ENCODE measurements at places on chromosomes 4 and X.
A peak's percentile ranks its signal among the peaks of the same experiment; 100 is the strongest.

DNA sequence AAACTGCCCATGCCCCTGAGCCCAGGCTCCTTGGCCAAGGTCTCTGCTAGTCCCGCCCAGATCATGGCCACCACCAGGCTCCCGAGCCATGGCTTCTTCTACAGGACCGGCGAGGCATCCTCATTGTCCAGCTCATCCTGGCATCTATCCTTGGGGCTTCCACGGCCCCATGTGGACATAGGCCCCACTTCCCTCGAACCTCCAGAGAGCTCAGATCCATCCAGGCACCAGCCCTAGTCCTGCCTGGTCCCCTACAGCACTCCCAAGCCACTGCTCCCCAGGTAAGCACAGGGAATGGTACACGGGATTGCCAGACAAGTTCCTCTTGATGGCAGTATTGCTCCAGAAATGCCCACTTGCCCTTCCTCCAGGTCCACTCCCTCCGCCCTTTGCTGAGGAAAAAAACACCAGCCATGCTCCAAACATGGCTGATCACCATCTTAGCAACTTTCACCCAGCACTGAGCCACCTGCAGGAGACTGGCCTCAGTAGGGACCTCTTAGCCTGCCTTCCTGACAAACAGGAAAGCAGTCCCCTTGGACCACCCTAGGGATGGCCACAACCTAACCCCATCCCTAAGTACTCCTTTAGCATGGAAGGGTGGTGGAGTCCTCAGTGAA, 272.1 kb upstream of the AGTR2 start:
- DNase-seq = peak; percentile 45

DNA sequence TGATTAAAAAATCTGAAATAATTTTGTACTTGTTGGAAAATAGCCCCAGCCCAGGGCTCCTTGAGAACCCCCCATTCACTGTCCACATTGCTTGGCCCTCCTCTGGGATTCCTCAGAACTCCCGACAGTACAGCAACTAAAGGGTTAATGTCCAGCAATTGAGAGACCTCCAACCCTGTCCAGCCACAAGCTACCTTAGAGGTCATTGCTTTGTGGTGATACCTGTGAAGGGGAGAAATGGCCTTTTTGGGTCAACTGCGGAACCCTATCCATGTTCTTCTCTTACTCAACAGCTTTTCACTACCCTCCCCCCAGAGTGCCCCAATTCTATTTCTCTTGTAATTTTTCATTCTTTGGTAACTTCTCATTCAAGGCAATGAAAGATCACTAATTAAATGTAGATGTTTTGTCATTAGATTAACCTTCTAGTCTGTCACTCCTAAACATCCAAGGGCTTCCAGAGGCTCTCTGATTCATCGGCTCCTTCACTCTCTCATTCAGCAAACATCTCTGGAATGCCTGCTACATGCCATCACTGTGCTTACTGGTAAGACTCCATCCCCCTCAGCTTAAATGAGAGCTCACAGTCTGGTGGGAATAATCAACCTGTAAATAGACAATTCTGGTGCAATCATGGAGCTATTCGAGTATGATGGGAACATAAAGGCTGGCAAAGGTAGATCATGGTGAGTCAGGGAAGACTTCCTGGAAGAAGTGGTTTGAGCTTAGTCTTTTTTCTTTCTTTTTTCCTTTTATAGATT, 241.4 kb upstream of the PGRMC2 start:
- DNase-seq = no peak

DNA sequence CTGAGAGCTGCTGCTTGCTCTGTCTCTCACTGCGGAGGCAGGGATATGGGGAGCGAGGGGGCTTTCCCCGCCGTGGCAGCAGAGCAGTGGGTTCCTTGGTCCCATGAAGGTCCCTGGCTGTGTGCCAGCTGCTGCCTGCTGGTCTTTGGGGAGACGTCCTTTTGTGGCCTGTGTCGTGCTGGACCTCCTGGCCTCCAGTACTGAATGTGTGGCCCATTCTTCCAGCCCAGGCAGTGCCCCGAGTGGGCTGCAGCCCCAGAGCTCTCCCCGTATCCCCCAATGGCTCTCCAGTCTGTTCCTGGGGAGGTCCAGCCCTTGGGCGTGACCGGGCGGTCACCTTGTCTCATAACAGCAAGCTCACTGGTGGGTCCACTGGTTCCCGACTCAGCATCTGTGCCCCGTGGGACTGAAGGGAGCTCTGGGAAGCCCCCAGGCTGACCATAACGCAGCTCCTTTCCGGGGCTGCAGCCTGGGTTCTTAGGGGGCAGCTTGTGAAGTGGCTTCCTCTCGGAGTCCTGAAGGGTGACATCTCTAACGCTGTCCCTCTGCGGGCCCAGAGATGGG, 115.6 kb downstream of the SMIM20 start:
- DNase-seq = no peak

DNA sequence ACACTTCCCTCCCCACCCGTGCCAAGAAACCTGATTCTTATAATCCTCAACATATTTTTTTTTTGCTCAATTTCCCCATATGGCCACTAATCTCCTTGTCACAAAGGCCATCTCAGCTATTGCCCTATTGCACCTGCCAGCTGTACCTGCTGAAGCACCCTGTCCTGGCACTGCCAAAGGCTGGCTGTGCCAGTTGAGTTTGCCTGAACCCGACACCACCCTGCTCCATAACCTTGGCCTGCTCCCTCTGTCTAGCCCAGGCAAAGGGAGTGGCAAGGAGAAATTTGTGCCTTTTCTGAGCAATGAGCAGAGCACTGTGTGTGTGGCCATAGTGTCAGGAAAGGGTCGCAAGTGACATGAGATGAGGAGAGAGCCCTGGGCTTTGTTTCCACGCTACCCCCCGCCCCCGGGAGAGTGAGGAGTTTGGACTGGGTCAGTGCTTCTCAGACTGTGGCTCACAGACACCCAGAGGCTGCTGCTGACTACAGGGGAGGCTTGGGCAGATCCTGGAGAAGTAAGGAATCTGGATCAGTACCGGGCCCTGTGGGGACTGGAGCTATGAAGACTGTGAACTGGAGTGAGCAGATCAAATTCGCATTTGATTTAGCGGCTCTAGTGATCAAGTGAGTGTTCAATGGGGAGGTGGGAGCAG, 42.2 kb upstream of the HMGB3 start:
- no peak for DNase-seq

- DNase-seq = no peak
These were observed 1264.7 kb downstream of the PCDH7 start for GRCh38 chr4:31984872-31985271.

DNA sequence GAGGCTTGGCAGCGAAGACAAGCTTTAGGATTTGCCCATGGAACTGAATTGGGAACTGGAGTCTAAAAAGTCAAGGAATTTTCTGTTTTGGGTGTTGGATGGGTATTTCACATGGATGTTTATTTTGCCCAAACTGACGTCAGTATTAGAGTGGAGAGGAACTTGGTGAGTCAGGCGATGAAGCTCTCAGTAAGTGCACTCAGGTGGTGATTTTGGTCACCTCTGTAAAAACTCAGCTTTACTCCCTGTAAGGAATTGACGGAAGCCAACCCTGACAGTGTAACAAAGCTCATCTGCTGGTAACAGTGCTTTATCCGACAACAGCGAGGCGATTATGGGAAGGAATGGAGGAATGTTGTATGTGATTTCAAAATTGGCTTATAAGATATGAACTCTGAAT, 77.0 kb upstream of the PGRMC2 start:
- no peak for DNase-seq

DNA sequence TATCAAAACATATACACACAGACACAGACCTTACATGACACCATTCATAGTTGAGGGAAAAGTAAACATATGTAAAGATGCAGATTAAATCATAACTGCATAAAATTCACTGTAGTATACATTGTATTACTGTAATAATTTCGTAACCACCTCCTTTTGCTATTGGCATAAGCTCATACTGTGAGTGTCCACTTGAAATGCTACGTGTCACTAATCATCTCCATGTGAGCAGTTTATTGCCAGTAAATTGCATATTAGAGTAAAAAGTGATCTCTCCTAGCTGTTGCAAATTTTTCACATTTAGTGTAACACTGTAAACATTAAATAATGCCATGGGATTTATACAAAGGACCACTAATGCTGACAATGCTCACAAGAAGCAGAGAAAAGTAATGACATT, 256.7 kb upstream of the GNPDA2 start:
- no peak for DNase-seq

DNA sequence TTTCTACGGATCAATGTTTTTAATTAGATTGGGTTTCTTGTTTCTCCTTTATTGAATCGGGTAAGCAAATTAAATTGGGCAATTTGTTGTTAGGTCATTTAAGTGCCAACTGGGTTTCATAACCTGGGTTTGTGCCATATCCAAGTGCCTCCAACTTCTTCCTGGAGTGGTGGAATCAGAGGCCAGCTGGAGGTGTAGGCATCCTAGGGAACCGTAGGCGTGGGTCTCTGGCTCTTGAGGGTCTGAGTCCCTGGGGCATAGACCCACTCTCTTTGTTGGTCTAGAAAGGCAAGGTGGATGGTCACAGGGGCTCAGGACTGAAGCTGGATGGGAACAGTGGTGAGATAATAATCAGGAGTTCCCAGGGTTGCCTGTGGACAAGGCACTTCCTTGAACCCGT, 18.3 kb downstream of the CNGA2 start:
- DNase-seq = no peak

- no peak for DNase-seq
These were observed 10.4 kb upstream of the PORCN start for GRCh38 chrX:48498374-48498809.

DNA sequence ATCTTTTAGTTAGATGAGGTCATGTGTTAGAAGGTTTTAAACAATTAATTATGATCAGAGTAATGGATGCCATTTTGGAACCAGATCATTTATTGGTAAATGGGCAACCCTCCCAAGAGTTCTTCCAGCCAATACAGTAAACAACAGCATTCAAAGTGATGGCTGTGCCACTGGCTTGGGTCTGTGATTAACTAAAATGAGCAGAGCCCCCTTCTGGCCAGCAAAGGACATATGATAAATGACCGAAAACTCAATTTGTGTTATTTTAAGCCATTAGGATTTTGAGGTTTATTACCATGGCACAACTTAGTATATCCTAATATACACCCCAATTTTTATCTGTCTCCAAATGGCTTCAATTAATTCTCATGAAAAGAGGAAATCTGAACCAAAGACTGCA, 90.8 kb upstream of the NPFFR2 start:
- DNase-seq = no peak

DNA sequence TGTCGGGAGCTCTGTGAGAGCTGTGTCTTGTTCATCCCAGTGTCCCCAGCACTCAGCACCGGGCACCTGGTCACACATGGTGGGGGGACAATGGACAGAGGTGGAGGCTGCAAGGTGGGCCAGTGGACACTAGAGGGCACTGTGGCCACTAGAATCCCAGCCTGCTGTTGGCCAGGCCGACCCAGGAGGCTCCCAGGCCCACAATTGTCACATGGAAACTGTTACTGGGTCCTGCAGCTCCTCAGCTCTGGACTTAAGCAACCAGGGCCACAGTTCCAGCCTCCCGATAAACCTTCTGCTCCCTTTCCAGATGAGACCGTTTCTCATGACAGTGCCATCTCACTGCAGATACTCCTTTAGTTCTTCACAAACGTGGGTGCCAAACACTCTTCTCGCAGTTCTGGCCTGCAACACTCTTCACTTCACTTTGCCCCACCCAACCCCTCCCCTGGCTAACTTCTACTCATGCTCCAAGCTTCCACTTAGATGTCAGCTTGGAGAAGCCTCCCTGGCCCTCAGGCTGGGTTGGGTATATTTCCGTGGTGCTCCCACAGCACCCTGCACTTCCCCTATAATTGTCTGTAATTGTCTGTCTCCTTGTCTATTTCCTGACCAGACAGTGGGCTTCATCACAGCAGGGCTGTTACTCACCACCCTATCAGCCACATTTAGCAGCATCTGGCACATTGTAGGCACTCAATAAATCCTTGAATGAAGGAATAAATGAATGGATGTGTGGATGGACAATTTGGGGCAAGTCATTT, 3.5 kb upstream of the IQSEC2 start:
- no peak for DNase-seq

DNA sequence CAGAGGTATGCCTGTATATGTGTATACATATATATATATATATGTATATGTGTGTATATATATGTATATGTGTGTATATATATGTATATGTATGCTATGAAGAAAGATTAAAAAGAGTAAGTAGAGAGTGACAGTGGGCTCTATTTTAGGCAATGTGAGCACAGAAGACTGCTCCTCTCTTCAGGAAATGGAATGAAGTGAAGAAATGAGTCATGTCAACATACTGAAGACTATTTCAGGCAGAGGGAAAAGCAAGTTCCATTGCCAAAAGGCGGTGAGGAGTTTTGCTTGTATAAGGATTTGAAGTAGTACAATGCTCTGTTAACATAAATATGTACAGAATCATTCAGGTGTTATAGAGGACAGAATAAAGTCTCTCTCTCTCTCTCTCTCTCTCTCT, 773.2 kb upstream of the FTHL17 start:
- no peak for DNase-seq

DNA sequence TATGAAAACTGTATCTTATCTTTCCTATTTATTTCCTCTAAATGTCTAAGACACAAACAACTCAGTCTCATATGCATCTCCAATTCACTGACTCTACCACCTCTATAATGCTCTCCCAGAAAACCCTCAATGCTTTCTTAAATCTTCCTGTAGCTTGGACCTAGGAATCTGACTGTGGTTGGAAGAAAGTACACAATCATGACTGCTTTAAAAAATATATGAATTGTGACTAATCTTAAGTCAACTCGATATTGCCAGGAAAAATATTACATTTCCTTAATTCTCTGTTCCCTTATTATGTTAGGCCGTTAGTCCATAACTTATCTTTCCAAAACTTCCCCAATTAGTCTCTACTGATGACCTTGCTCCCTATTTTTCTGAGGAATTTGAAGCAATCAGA, 87.0 kb downstream of the SPCS3 start:
- no peak for DNase-seq

- no peak for DNase-seq
These were observed 11.5 kb downstream of the DRP2 start for GRCh38 chrX:101231080-101231479.

DNA sequence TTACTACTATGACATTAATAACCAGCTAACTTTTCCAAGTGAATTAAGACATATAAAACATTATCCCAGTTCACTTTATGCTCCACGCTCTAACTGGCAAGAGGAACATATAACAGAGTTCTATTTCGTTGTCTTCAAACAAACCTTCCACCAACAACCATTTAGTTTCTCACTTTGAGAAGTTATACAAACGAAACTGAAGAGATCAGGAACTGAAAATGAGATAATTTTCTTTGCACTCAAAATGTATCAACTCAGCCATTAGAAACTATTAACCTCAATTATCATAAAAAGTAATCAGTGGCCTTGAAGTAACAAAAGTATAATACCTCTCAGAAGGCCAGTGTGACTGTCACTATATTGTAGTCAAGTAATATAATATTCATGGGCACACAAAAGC, 70.1 kb downstream of the CHM start:
- no peak for DNase-seq

DNA sequence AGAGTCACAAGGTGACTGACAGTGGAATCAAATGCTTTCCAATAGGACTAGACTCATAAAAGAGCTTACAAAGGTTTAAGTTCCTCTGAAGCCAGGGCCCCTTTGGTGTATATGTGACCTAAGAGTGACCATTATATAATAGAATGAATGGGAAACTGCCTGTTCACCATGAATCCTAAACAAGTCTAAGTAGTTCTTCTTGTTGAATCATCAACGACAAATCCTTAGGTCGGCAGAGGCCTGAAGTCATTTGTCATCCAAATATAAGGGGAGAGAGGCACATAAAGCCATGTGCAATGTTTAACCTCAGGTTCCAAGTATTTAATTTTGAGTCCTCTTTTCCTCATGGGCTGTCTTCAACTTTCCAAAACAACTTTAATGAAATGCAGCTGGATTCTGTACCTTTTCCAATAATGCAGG, 122.4 kb downstream of the RASL11B start:
- DNase-seq = no peak
